CD4-positive, alpha-beta T cell treated with Interleukin-17A for 1 hour (primary cell): ENCODE measurements at places on chromosomes 6 and 20.
A peak's percentile ranks its signal among the peaks of the same experiment; 100 is the strongest.

DNA sequence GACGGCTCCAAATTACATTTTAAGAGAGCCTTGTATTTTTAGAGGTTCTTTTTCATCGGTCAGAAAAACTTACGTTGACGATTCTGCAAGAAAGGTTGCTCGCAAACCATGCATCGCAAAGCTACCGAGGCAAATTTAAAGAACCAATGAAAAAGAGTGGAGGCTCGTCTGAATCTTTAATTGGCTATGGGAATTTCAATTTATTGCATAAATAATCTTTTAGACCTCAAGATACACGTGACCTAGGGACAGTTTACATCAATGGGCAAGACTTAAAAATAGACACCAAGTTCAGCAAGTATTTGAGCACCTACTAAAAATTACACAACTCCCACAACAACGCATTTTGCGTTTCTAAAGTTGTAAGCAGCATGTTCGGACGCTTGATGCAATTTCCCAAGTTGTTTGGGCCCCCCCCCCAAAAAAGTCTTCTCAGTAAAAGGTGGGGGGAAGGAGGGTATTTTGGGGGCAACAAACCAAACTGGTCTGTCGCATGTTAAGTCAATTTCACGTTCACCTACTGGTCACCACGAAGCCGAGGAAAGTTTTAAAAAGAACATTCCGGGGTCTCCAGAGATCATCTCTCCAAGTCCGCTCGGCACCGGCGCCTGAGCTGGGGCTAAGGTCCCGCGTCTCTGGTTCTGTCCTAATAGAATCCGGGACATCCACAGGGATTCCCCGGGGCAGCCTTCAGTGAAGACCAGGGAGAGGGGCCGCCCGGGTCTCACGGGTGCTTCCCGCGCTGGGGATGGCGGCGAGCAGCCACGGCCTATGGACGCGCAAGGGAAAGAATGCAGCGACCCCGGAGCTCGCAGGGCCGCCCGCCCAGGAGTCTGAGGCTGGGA lies 851 bp downstream of the SNX5 start:
- peak; percentile 43 for DNase-seq

DNA sequence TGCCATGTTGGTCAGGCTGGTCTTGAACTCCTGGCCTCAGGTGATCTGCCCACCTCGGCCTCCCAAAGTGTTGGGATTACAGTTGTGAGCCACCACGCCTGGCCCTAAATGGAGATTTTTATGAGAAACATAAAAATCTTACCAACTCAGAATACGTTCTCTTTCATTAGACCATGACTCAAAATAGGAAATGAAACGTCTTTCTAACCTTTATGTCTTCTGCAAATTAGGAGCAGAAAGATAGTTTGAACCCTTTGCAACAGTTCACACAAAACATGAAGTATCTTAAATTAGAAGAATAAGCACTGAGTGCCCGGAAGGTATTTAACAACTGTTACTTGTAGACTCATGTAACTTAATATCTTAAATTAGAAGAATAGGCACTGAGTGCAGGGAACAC lies 48.3 kb downstream of the AHI1 start:
- DNase-seq = no peak

DNA sequence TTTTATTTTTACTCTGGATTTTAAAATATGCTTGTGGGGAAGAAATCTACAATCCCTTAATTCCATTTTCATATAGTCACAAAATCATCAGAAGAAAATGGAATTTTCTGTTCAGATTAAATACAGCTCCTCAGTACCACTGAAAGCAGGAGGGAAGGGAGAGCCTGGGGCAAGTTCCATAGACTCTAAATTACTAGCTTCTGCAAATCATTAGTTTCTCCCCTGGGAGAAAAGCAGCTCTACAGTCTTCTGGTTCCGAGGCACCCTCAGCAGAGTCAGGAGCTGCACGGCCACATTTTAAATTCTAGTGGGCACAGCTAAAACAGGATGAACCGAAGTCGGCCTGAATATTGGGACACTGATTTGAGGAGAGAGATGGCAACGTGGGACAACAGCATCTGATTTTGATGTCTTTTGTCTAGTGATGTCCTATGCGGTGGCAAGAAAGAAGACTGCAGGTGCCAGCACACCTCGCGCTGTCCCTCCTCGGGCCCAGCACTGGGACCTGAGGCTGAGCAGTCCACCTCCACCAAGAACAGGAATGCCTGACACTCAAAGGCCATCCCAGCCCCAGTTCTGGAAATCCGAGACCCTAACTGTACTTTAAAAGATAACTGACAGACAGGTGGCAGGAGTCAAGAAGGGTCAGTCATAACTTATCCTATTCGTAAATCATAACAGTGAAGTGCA lies 90.7 kb downstream of the FOXC1 start:
- DNase-seq = no peak

DNA sequence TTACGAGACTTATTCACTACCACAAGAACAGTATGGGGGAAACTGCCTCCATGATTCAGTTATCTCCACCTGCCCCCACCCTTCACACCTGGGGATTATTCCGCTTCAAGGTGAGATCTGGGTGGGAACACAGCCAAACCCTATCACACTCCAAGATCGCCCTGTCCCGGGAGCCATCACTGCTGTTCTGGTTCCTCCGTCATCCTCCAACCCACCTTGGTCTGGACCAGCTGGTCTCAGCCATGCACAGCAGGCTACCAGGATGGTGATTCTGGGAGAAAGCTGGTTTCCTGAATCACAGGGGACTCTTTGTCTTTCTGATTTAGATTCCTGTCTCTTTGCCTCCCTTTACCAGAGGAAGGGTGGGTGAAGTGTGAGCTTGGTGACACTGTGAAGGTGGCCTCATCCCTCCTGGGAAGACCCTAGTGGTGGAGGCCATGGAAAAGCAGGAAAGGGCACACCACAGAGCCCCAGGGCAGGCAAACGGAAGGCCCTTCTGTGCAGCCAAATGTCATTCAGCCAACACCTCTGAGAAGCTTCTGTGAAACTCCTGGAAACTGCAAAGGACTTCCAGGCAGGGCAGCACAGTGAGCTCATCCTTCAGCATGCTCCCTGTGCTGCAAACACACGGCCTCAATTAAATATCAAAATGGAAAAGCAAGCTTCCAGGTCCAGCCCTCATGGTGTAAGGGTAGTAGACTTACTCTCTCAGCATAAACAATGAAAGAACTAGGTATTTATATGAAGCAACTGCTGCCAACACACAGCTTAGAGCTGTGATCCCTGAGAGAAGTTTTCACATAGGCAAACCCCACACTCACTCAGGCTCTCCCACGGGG lies 169.8 kb downstream of the ANKRD60 start:
- DNase-seq = no peak

DNA sequence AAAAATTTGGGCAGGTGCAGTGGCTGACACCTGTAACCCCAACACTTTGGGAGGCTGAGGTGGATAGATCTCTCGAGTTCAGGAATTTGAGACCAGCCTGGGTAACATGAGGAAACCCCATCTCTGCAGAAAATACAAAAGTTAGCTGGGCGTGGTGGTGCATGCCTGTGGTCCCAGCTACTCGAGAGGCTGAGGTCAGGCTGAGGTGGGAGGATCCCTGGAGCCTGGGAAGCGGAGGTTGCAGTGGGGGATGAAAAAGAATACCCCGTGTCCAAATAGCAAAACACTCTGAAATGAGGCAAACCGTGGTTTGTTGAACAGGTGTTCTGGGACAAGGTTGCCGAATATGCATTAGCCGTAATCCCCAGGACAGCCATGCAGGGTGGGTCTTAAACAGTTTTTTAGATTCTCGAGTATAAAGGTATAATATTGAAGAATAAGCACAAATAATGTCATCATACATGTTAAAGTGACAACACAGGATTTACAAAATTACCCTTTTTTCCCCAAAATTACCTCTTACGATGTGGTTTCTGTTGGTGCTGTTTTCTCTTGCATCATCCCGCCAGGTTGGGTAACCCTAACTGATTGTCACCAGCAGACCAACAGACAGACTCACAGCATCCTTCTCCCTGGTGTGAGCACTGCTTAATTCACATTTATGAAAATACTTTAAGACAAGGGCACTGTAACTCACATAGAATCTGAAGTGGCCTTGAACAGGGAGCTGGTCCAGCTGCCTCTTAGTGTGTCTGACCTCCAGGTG lies 9.1 kb downstream of the DNAJC5 start:
- no peak for DNase-seq

DNA sequence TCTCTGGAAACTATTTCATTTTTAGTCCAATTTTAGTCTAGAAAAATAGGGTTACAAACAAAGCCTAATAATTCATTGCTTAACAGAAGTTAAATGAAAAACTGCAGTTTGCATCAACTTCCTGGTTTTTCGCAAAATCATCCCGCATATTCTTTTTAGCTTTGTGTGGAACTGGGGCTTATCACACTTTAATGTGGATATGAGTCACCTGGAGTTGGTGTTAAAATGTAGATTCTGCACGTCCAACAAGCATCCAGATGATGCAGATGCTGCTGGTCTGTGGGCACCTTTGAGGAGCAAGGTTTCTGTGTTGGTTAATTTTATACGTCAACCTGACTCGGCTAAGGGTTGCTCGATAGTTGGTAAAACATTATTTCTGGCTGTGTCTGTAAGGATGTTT lies 126.1 kb downstream of the PLCB4 start:
- no peak for DNase-seq

GRCh38 chr20:6122111-6122872 lies 538 bp downstream of the FERMT1 start:
- DNase-seq = no peak

- no peak for DNase-seq
These were observed 82.2 kb downstream of the CHMP4B start for GRCh38 chr20:33893314-33893713.

DNA sequence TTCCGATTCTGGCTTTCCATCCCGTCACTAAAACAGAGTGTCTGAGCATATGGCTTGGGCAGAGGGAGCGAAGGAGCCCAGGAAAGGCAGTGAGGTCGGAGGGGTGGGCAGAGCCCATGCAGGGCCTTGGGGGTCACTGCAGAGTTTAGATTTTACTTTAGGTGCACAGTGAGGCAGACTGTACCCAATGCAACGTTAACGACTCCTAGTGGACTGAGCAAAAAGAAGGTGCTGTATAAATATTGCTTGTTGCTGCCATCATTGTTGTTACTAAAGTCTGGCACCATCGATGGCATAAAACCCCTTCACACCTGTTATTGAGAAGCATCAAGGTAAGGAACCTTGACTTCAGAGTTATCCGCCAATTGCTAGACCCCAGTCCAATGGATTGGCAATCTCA lies 119.0 kb downstream of the EYA2 start:
- no peak for DNase-seq

DNA sequence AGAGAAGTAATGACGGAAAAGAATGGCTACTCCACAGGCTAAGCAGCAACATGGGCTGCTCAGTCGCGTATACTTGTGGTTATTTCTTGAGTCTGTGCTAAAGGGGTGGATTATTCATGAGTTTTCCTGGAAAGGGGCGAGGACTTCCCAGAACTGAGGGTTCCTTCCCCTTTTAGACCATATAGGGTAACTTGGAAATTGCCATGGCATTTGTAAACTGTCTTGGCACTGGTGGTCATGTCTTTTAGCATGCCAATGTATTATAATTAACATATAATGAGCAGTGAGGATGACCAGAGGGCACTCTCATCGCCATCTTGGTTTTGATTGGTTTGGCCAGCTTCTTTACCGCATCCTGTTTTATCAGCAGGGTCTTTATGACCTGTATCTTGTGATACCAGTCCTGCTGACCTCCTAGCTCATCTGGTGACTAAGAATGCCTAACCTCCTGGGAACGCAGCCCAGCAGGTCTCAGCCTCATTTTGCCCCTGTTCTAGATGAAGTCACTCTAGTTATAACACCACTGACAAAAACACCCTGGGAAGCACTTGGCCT lies 11.4 kb downstream of the LBP start:
- no peak for DNase-seq

DNA sequence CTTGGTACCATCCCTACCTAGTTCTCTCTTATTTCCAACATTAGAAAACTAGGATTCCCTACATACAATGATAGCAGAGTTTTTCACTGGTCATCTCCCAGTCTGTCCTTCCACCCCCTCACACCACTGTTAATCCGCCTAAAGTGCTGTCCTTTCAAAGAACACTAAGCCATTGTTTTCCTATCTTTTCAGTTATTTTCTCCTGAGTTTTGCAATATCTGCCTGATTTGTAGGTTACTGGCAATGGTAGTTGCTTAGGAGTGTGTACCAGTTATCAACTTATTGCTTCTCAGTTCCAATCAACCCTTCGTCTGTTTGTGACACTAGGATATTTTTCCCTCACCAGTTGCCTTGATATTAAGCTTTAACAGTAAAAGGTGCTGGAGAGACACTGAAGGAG lies 135.0 kb downstream of the EPM2A start:
- no peak for DNase-seq

DNA sequence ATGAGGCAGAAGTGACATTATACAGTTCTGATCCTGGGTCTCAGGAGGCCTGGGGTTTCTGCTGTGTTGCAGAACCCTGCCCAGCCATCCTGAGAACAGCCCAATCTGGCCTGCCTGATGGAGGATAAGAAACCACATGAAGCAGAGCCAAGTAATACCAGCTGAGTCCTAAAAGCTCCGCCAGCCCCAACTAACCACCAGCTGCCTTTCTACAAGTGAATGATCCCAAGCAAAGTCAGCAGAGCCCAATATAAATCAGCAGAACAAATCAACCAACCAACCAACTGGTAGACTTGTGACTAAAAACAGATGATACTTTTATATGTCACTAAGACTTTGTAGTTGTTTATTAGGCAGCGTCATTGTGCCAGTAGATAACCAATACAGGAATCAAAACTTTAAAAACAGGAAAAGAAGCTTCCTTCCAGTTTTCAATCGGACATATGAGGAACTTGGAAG lies 52.1 kb downstream of the SNX5 start:
- DNase-seq = no peak

DNA sequence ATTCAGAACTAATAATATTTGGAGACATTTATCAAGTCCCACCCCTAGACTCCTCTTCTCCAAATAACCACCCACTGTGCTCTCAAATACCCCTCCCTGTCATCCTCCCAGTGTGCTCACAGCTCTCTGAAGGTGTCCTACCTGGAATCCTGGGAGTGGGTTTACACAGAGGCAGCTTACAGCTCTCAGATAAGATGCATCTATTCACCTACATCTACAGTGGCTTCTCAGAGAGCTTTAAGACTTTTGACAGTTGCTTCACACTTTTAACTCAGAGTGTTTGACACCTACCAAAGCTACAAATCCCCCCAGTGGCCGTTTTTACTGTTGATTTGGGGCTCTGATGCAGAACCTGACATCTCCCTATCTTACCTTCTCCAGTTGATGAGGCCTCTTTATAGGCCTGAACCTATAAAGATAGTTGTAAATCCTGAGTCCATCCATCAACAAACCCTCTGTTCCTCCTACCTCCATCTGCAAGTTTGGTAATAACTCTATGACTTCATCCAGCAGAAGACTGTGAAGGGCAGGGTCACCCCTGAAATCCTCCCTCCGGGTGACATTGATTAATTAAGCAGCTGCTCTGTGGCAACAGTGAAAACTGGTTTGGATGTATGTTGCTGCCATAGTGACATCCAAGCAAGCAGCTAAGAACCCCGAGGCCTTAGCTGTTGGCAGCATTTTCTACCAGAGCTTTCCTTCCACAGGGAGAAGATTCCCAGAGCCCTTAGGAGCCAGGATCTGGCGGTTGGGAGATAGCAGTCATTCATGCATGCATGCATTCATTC lies 226.1 kb upstream of the RREB1 start:
- DNase-seq = no peak

DNA sequence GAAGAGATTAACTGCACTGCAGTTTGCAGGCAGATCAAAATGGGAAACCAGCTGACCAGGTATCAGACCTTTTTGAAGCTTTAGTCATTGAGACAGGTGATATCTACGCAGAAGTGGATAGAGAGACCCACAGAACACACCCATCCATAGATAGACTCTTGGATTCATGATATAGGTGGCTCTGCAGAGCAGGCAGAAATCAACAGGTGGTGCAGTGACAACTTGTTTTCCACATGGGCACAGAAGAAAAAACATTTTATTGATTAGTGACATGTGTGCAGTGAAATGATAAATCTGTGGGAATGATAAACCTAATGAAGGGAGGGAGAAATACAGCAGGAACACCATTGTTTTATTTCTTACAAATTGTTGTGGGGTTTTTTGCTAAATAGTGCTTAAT lies 45.2 kb downstream of the NUDT3 start:
- DNase-seq = no peak
